Mesothelial cell of epicardium (in vitro differentiated cells): ENCODE measurements at places on chromosomes 5 and 9. TPM values are rescaled to one million over a fixed set of nuclear protein-coding genes. Genes with fewer than 3 reads are reported as not detected.
A peak's percentile ranks its signal among the peaks of the same experiment; 100 is the strongest.

PDGFRB gene
- 100 to 105 TPM (median 102 TPM) in 3 replicates for total RNA-seq

MARCOL gene
- 0.18 TPM in 1 of 3 replicates, not detected in the others for total RNA-seq

PCDHB4 gene
- total RNA-seq, result 7.9 to 8.6 TPM (median 8.0 TPM) in 3 replicates

CNTNAP3B gene
- 5.2 to 5.6 TPM (median 5.6 TPM) in 3 replicates for total RNA-seq

DNAI1 gene
- not detected in 3 replicates for total RNA-seq

PHYHD1 gene
- total RNA-seq, result 22.2 to 25.4 TPM (median 24.3 TPM) in 3 replicates

TBC1D9B gene
- 131 to 139 TPM (median 139 TPM) in 3 replicates for total RNA-seq

GPX3 gene
- total RNA-seq, result 2.0 to 2.6 TPM (median 2.4 TPM) in 3 replicates

TRPM6 gene
- total RNA-seq, result 0.07 to 0.18 TPM (median 0.18 TPM) in 3 replicates

HSD17B4 gene
- 119 to 146 TPM (median 136 TPM) in 3 replicates for total RNA-seq

ZNF462 gene
- total RNA-seq, result 139 to 154 TPM (median 140 TPM) in 3 replicates

PLAC8L1 gene
- 2.3 to 4.2 TPM (median 2.6 TPM) in 3 replicates for total RNA-seq

- no peak for DNase-seq
Observed at GRCh38 chr5:61306531-61307131, 25.4 kb upstream of the ZSWIM6 start.

- peak; percentile 60 for DNase-seq
Observed at GRCh38 chr5:168747987-168748777, 169.0 kb upstream of the PANK3 start.

DNA sequence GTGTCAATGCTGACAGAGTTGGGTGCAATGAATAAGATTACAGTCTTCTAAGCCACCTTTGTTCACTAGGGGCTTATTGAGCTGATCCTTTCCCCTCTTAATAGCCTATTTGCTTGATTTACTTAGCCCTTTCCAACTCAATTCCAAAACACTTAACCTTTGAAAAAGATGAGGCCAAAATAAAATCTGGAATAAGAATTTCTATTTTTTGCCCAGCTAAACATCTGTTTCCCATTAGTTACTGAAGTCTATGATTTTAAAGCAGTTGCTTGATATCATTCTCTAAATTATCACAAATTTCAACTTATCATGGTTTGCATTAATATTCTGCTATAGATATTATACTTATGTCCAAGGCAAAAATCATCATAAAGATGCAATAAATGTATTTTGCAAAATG lies 1272.0 kb upstream of the ACO1 start:
- DNase-seq, result no peak

DNA sequence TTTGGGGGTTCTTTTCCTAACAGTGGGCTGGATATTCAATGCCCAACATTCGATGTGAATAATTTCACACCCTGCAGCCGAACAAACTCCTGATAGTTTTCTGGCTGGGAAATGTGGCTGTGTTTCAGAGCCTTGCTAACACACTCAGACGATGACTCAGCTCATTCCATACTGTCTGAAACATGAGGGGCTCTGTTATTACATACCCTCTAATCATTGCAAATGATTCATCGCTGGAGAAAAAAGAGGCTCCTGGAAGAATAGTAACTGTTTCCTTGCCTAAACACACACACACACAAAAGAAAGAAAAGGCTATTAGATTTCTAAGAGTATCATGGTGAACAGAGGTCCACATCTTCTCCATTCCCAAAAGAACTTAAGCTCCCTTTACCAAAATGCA lies 75.8 kb downstream of the OXCT1 start:
- no peak for DNase-seq

GRCh38 chr5:16936150-16936988 lies at the start of gene MYO10:
TSS of gene MYO10 (minus strand) at chr5:16936288. CDS start at chr5:16935808, 480 bp downstream.
- peak; percentile 92 for DNase-seq

DNA sequence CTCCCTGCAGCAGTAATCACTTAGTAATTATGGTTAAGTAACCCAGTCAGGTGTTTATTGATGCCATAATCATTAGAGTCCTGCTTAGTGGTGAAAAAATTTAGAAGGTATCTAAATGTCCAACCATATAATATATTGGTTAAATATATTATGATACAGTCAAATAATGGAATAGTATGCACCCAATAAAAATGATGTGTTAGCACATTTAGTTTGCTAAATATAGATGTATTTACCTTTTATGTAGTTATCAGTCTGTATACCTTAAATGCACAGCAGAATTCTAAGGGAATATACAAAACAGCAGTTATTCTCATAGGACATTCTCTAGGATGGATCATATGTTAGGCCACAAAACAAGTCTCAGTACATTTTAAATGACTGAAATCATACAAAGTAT lies 90.4 kb downstream of the PRKACG start:
- DNase-seq, result no peak

DNA sequence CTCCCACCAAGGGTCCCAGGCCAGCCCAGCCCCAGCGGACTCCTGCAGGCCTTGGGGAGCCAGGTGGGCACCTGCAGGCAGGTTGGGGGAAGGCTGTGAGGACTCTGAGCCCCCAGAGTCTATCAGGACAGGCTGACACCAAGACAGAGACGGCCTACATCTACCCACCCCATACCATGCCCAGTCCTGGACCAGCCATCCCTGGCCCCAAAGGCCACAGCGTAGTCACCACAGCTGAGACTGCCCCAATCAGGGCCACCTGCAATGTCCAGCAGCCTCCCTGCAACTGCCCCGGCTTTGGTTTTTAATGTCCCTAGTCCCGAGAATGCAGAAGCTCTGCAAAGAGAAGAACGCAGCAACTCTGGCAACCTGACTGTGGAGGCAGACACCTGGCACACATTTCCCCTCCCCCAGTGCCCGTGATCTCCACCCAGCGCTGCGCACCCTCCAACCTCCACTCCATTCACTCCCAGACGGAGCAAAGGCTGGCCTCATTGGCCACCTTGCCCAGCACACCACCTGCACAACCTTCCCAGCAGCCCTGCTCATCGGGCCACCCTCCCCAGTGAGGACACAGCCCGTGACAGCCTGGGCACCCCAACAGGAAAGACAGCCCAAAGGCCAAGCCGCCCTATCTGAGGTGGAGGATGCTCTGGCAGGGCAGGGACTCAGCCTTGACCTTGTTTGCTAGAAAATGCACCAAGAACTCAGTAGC lies 14.9 kb downstream of the ADAMTS2 start:
- DNase-seq, result no peak

- DNase-seq, result peak; percentile 48
Observed at GRCh38 chr5:122077366-122078115, 518 bp downstream of the LOX start.

GRCh38 chr5:170151097-170151831 lies 45.6 kb downstream of the FOXI1 start:
- DNase-seq, result no peak

- DNase-seq, result no peak
Observed at GRCh38 chr9:81814401-81814793, 113.8 kb upstream of the SPATA31D4 start.
